GM03348 (cell line): ENCODE measurements at places on chromosomes 3 and 15.

DNA sequence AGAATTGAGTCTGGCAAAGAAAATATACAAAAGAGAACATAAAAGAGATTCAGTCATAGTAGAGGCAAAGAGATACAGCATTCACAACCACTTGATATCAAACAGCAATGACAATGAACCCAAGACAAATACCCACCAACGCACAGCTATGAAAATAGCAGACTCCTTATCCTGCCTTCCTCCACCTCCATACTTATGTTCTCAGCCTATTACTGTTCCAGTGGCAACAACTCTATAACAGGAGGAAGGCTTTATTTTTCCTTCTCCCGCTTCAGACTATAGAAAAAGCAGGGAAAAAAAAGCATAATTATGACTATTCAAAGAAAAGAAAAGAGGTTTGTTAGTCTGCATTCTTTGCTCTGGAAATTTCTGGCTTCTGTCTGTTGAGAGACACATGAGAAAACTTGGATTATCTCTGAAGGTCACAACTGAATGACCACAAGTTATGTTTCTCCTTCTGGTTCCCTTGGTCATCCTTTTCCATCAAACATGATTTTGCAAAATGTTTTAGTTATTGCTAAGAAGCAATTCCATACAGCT, 81.2 kb upstream of the PLXND1 start:
- DNase-seq: no peak

DNA sequence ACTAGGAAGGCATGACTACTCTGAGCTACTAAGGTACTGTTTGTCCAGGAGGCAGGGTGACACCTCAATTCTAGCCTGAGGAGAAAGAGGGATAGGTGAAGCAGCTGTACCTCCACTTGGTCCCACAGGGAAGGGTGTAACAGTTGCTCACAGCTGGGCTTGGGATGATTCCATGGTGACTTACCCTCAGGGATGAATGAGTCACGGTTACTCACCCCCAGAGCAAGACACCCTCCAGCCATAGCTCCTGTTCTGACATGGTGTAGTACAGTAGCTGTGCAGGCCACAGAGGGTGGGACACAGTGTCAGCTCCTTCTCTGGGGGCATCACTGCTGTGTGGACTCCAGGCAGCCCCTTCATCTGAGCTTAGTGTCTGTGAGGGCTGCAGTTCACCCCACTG, 868.6 kb upstream of the SEMA6D start:
- peak; percentile 62 for DNase-seq

- DNase-seq: no peak
Observed at GRCh38 chr3:126683069-126683468, 21.0 kb upstream of the CHCHD6 start.

DNA sequence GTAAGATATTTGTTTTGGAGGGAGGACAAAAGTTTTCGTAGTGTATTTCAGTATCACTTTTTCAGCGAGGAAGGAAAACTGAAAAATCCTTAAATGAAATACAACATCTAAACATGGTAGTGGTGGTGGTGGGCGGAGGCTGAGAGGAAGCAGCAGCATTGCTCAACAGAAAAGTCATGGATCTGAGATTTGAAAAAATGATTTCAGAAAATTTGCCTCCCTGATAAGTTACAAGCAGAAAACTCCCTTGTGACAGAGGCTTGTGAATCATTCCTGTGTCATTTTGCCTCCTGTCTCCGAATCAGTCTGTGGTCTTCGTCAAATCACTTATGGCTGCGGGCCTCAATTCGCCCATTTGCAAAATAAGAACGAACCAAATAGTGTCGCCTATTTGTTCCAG, 965 bp upstream of the CRBN start:
- no peak for DNase-seq

DNA sequence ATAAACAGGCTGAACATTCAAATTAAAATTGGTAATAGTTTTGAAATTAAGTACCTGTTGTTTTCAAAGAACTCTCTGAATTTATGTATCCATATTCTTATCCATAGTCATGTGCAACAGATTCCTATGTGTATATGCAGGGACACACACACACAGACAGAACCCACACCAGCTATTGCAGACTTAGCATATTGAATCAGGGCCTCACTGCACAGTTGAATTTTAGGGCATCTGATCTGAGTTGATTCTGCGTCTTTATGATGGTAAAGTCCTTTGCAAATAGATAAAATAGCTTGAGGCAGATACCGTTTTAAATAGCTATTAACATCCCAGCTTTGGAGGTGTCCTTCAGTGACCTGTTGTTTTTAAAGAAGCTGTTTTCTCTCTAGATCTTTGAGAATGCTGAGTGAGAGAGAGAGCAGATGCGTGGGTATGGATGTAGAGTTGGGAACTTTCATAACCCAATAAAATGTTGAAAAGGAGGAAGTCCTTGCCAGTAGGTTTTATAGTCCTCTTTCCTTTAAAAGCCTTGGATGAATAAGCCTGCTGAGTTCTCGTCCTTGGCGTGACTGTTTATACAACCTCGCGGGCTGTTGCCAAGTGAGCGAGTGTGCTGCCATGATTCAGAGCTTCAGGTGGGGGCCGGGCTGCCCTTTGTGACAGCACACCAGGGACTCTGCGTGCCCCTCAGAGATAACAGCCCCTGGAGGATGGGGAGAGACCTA, 18.3 kb downstream of the MYZAP start:
- DNase-seq: peak; percentile 49

GRCh38 chr3:37899101-37899707, 37.5 kb downstream of the CTDSPL start:
- no peak for DNase-seq

DNA sequence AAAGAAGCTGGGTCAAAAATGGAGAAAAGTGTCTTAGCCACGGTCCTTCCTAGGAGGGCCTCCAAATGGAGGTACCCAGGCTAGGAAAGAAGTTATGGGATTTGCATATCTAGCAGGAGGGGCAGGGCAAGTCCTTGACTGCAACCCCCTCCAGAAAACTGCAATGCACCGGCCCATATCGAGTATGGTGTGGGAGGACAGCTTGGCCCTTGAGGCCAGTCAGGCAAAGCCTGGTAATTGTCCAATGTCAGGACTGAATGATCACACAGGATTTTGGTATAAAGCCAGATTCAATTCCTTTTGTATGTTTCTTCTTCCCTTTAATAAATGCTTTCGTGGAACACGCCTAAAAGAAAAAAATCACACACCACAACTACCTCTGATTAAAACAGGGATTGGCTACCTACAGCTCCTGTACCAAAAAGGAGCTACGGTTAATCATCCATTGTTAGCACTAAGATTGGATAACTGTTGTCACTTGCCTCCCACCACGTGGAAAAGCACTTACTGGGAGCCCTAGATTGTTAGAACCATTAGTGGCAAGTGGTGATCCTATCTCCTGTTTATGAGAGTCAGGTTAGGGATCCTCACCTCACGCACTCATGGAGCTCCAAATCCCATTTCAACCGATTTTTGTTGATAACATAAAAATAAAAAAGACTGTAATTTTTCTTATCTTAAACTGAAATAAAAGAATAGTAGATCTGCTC, 1.2 kb downstream of the ZNF770 start:
- no peak for DNase-seq

- no peak for DNase-seq
Observed at GRCh38 chr3:159978918-159979703, 9.5 kb upstream of the IL12A start.

- DNase-seq: no peak
Observed at GRCh38 chr3:41847679-41848078, 114.2 kb downstream of the ULK4 start.

GRCh38 chr3:40924559-40925141, 274.7 kb upstream of the CTNNB1 start:
- no peak for DNase-seq

DNA sequence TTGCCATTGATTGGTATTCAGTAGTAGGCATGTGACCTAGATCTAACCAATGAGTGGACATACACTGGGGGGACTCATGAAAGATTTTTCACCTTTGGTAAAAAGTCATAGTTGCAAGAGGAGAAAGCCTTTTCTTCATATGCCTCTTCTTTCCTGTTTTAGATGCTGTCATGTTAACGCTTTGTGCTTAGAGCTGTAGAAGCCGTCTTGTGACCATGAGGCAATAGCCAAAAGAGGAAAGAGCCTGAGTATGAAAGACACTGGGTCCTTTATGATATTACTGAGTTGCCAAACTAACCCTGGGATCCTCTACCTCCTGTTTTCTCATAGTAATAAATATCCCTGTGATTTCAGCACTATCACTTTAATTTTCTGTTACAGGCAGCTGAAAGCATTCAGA, 396.0 kb downstream of the FHIT start:
- DNase-seq: no peak

DNA sequence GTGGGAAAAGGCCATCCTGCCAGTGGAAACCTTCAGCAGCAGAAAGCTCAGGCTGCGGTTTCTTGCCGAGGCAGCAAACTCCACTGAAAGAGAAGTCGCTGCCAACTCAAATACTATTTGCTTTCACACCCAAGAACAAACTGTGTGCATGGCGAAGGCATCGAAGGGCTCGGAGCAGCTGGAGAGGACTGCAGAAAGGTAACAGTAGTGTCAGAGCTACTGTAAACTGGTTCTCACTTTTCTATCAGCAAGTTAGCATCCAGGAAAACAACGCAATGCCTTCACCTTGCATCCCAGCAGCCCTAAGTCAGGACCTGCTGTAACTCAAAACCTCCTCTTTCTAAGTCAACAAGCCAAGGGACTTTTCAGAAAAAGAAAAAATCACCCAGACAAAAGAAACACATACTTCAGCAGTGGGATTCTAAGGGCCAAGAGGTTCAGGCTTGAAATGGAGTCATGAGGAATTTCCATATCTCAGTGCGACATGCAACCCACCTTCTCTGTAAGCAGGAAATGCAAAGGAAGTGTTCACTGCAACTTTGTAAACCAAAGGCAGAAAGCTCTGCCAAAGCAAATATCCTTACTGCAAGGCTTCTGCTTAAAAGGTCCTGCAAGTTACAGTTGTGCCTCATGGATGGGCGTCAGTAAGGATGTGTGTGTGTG, 193.5 kb downstream of the FOXP1 start:
- DNase-seq: no peak

- no peak for DNase-seq
Observed at GRCh38 chr15:76060118-76060989, 569 bp downstream of the TMEM266 start.

GRCh38 chr3:197554196-197554561, 1.6 kb downstream of the BDH1 start:
- peak; percentile 49 for DNase-seq

DNA sequence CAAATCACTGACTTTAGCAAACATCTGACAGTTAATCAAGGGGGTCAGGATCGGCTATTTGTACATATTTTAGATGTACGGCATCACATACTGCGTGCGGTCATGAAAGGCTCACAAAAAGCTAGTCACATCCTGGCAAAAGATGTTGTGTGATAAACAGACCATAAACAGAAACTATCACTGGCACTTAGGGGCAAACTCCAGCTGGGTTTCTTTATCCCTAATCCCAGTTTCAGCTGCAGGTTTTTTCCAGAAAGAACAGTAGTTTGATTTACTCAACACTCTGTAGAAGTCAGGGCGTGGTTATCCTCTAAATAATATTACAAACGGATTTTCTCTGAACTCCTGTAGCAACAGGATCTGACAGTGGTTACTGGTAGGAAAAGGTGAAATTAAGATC, 112.4 kb upstream of the BHLHE40 start:
- peak; percentile 13 for DNase-seq

GRCh38 chr3:13017361-13018042, 55.7 kb downstream of the IQSEC1 start:
- no peak for DNase-seq

GRCh38 chr15:77119446-77119845, 48.5 kb upstream of the TSPAN3 start:
- DNase-seq: no peak
